ENCODE measurements at places on chromosomes 7 and 10.

GRCh38 chr10:91617072-91617609 is 15.7 kb downstream of the PPP1R3C start:
- DNase-seq, result peak; percentile 52

DNA sequence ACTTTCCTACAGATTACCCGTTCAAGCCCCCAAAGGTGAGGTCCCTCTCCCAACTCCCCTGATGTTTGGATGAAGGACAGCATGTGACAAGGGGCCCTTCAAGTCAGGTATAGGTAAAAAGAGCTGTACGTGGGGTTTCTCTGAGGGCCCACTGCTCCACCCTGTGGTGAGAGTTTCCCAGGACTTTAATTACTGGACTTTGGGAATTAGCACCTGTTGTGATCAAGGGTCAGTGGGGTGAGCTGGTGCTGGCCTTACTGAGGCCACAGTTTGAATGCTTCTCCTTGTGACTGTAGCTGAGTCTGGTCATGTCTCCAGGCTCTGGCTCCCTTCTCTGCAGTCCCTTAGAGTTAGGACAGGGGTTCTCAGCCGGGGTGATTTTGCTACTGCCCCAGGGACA is 16.8 kb downstream of the UBE2D4 start:
- no peak for DNase-seq

DNA sequence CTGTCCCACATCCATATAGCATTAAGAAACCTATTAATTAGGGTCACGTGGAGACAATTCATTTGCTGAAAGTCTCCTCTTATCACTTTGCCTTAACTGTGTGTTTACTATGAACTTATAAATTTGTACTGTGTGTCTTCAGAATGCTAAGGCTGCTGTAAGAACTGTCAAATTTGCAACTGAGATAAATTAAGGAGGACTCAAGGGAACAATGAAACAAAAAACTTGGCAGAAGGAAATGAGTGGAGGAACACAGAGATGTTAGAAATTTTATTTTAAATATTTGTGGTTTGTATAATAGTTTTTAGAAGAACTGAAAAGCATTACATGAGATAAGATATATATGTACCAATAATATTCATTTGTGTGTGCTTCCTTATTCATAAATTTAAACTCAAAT is 1005.3 kb upstream of the SORCS1 start:
- DNase-seq, result no peak

GRCh38 chr10:9825491-9826018 is 1192.1 kb upstream of the CELF2 start:
- no peak for DNase-seq

GRCh38 chr10:92552310-92552709 is 21.6 kb downstream of the IDE start:
- DNase-seq, result no peak

- DNase-seq, result no peak
These were observed 671.0 kb upstream of the FZD8 start for GRCh38 chr10:36313142-36313541.

- no peak for DNase-seq
These were observed 62.9 kb downstream of the PTTG1IP2 start for GRCh38 chr7:90532231-90532929.

GRCh38 chr10:93352638-93353383 is 129.3 kb downstream of the MYOF start:
- DNase-seq, result no peak

DNA sequence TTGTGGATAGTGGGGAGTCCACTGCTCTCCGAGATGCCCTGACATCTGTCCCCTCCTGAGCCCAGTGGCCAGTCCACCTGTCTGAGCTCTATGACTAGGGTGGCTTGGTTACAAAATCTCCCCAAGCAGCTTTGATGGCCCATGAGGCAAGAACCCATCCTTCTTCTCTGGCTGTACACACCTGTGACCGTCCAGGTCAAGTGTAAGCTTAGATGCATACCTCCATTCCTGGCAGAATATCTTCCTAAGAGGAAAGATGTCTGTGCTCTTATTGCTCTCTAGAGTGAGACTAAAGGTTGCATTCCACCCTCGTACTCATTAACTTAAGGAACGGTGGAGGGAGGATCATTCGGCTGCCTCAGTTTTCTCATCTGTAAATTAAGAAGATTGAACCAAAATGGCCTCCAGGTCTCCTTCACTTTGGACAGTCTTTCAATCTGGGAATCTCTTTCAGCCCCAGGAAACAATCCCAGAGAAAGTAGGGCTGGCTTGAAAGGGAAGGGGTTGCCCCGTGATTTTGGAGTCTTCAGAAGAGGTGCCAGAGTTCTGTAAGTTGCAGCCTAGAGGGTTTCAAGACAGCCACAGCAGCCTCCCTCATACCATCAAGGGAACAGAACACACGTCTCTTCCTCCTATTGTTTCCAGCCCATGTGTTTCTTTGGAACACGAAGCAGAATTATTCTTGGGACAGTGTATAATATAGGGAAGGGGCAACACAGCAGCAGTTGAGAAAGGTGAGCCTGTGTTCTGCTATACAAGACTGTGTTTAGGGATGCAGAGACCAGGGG is 5.5 kb downstream of the HOXA4 start:
- DNase-seq, result no peak

DNA sequence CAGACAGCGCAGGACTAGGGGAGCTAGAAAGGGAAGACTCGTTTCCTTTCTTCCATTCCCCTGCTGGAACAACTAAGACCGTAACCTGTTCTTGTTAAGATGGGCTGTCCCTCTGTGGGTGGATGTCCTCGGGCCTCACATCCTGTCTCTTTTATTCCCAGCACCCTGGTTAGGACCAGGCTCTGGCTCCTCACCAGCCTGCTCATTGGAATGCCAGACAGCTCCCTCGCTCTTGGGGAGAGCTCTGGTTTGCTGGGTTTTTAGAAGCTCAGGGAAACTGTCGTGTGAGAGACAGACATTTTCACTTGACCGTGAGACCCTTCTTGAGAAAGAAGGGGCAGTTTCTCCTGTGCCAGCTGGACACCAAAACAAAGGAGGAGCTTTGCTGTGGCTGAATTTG is 58.1 kb upstream of the HABP2 start:
- DNase-seq, result no peak

- no peak for DNase-seq
These were observed 363.4 kb upstream of the MKI67 start for GRCh38 chr10:128489324-128490247.

All from BJ (cell line).